ENCODE measurements at places on chromosomes 6 and 20.

- DNase-seq, result no peak
Observed at GRCh38 chr6:117938311-117938995, 31.4 kb downstream of the SLC35F1 start.

DNA sequence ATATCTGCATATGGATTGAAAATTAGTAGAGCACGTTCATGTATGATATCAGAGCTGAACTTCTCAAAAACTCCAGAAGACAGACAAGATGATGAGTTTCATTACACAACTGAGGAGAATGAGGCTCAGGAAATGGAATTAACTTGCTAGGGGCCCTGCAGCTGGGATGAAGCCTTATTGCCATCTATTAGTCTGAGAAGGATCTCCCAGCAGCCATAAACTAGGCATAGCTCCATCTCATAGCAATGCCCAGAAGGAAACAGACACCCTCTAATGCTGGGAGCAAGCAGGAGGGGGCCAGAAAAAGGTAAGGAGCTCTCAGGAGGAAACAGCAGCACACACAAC is 18.0 kb downstream of the TFEB start:
- DNase-seq, result no peak

- DNase-seq, result no peak
Observed at GRCh38 chr20:57835074-57835452, 125.2 kb upstream of the PMEPA1 start.

GRCh38 chr20:61760321-61760720 is 305.4 kb downstream of the TAF4 start:
- no peak for DNase-seq

- DNase-seq, result no peak
Observed at GRCh38 chr6:53611889-53612288, 53.7 kb downstream of the KLHL31 start.

DNA sequence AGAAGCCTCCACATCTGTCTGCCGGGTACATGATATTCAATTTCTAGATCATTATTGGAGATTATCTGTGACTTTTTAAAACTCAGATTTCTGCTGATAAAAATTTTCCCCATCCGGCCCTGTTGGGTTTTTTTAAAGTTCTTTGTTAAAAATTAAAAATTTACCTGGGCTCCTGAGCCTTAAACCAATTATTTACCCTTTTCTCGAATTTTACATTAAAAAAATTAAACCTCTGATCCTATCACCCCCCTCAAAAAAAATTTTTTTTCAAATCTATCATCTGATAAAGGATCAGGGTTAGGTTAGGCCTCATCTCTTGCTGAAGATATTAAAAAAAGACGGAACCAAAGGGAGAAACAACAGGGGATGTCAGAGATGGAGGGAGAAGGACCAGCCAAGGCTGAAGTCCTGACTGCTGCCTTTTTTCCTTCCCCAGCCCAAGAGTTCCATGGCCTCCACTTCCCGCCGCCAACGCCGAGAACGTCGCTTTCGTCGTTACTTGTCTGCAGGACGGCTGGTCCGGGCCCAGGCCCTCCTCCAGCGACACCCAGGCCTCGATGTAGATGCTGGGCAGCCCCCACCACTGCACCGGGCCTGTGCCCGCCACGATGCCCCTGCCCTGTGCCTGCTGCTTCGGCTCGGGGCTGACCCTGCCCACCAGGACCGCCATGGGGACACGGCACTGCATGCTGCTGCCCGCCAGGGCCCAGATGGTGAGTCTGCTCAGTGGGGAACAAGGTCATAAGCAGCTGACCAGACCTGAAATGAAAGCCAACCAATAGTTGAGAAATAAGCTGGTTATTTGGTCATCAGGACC is 527 bp downstream of the NFKBIL1 start:
- no peak for DNase-seq

Measured in ascending aorta (tissue), 2 donors.